ENCODE measurements at places on chromosomes 5 and 9.
A peak's percentile ranks its signal among the peaks of the same experiment; 100 is the strongest.

DNA sequence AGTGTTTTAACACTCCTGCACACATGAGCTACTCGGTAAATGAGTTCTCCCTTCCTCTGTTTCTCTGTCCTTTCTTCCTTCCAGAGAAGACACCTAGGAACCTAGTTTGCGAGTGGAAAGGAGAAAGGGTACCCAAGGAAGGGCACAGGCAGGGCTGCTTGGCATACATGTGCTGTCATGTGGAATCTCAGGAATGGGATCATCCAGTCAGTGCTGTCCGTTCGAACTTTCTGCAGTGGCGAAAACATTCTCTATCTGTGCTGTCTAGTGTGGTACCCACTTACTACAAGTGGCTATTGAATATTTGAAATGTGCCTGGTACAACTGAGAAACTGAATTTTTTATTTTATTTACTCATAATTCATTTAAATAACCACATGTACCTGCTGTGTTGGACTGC is 28.0 kb downstream of the NLN start:
- DNase-seq, result no peak

DNA sequence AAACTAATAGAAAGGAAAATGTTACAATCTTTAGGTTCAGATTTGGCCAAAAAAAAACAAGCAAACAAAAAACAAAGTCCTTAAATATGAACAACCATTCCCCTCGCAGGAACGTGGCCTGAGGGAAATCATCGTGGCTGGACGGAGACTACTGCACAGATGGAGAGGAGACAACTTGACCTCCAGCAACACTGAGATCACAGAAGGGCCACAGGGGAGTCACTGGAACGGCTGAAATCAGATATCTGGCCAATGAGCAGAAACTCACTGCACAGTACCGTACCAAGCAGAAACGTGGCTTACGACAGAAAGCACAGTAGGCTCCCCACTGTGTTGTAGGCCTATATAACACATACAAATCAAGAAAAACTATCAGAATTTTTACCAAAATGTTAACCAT is 27.7 kb downstream of the CAMSAP1 start:
- DNase-seq, result peak; percentile 8

DNA sequence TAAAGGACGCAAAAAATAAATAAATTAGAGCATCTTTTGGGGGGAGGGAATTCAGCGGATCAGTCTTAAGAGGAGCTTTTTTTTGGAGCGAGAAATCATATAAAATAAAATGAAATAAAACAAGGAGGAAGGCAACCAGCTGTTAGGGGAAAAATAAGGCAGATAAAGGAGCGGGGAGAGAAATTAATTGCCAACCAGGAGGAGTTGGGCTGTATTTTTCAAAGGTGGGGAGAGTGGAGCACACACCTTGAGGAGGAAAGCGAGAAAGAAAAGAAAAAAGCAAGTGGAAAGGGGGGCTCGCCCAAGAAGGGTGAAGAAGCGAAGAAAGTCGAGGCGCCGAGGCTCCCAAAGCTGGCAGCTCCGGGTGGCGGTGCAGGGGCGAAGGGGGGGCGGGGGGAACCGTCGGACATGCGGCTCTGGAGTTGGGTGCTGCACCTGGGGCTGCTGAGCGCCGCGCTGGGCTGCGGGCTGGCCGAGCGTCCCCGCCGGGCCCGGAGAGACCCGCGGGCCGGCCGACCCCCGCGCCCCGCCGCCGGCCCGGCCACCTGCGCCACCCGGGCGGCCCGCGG is at the start of gene PAPPA:
Gene PAPPA, plus strand, starts transcription at position 27 of the 569 bp plus-strand sequence. Its CDS starts 382 bp downstream, at position 409.
- no peak for DNase-seq

DNA sequence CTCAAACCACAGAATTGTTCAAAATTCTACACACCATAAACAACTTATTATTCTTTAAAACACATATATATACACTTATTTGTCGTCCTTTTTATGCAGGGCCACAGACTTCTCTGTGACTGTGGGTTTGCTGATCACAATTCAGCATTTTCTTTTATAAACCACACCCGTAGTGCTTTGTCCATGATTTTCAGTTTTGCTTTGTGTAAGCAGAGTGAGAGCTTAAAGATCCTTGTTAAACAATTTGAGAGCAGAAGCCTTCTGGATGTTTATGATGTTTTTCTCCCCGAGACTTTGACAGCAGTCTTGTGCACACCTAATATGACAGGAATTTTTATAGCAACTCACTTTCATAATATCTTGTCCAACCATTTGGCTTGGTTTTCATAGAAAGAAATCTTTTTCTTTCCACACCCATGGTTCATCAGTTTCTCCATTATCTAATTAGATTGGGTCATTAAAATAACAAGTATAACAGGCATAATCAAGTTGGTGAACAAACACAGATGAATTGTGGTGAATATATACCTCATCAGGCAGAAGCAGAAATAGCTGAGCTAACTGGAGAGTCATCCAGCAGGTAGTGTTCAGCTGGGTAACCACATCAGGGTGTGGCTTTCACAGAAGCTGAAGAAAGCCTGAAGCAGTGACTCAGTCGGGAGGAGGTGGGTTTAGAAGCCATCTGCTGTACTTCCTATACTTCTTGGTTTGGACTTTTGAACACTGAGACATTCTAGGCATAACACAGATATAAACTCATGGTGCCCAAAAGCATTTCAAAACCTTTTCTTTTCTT is 232.8 kb downstream of the DOCK8 start:
- peak; percentile 63 for DNase-seq

- no peak for DNase-seq
Measured at GRCh38 chr5:163535290-163535689, 29.9 kb downstream of the MAT2B start.

DNA sequence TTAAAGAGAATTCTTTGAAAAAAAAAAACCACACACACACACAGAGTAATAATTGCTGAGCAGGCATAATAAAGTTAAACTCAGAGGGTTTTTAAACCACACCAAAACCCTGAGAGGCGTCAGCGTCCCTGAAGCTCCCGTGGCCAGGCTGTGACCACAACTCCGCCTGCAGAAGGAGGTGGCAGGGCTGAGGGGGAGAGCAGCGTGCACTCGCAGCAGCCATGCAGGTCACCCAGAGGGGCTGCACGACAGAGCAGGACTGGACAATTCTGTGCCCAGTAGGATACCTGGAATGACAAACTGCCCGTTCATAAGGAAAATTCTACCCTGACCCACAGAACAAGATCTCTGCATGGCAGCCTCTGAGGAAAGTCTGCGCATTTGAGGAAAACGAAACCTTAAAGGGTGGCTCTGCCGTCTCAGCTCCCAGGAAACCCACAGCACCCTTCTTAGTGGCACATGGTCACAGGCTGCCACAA is 44.0 kb downstream of the ROR2 start:
- no peak for DNase-seq

- no peak for DNase-seq
Measured at GRCh38 chr9:18456624-18457237, 17.2 kb upstream of the ADAMTSL1 start.

DNA sequence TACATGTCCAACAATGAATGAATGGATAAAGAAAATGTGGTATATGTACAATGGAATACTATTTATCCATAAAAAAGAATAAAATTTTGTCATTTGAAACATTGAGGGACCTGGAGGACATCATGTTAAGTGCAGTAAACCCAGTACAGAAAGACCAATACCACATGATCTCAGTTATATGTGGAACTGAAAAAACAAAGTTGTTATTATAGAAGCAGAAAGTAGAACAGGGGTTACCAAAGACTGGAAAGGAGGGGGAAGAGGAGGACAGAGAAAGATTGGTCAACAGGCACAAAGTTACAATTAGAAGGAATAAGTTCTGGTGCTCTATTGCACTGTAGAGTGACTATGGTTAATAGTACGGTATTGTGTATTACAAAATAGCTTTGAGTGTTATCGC is 233.8 kb downstream of the SEMA6A start:
- no peak for DNase-seq

DNA sequence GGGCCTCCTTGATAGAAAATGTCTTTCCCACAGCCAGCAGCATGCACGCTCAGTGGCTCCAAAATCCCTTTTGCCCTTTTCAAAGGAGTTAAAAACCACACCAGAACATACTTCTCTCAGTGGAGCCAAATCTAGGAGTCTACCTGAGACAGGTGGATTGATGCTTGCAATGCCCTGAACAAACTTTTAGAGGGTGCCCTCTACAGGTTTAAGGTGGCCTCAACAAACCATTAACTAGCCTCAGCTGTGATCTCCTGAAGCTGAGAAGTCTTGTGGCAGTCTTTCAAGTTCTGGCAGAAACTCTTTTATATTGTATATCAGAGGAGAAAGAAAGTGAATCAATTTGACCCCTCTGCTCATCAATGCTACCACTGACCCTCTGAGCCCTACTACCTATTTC is 125.4 kb downstream of the MED27 start:
- no peak for DNase-seq

DNA sequence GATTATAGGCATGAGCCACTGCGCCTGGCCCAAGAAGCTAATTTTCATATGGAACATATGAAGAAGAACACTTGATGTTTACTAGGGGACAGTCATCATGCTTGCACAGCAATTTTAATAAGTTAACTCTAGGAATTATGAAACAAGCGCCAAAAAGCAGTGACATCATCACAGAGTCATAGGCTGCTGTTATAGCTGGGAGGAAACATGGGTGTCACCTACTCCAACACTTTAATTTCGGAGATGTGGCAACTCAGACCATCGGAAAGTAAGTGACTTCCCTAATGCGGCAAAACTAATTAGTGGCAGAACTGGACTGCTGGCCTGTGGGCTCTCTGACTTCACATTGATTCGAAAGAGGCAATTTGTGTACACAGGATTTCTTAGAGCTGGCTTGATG is 38.1 kb upstream of the EQTN start:
- DNase-seq, result no peak

- no peak for DNase-seq
Measured at GRCh38 chr5:38622723-38623129, 66.3 kb upstream of the LIFR start.

- DNase-seq, result peak; percentile 50
Measured at GRCh38 chr5:89397096-89397495, 514.1 kb upstream of the MEF2C start.

- peak; percentile 25 for DNase-seq
Measured at GRCh38 chr9:6545017-6545691, 100.4 kb downstream of the GLDC start.

GRCh38 chr5:137563646-137564397 is 64.7 kb upstream of the SPOCK1 start:
- DNase-seq, result peak; percentile 97

GRCh38 chr9:80651044-80651443 is 1038.3 kb downstream of the TLE1 start:
- peak; percentile 65 for DNase-seq

GRCh38 chr9:126704892-126705766 is 91.4 kb downstream of the LMX1B start:
- DNase-seq, result peak; percentile 54

DNA sequence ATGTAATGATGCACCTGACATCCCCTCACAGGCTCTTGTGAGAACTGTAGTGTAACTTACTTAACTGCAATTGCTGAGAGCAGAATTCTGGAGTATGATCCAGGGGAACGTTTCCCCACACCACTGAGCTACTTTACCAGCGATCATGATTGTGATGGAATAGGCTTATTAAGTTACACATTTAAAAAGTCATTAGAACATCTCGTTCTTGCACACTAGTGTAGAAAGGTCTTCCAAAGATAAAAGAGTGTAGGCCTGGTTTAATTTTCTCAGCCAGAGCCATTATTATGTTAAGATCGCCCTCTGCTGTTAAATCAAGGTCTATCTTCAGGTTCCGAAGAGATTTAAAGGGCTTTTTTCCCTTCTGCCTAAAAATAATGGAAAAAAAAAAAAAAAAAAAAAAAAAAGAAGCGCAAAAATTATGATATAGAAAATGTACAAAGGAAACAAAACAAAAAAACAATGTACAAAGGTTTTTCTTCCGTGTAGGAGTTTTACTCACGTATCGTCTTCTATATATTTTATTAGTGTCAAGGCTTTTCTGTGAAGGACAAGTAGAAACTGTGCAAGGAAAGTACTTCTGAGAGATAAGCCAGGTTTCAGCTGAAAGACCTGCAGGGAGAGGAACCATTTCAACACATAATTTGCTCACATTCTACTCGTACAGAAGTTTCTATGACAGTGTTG is 18.6 kb upstream of the MOB3B start:
- DNase-seq, result peak; percentile 60

DNA sequence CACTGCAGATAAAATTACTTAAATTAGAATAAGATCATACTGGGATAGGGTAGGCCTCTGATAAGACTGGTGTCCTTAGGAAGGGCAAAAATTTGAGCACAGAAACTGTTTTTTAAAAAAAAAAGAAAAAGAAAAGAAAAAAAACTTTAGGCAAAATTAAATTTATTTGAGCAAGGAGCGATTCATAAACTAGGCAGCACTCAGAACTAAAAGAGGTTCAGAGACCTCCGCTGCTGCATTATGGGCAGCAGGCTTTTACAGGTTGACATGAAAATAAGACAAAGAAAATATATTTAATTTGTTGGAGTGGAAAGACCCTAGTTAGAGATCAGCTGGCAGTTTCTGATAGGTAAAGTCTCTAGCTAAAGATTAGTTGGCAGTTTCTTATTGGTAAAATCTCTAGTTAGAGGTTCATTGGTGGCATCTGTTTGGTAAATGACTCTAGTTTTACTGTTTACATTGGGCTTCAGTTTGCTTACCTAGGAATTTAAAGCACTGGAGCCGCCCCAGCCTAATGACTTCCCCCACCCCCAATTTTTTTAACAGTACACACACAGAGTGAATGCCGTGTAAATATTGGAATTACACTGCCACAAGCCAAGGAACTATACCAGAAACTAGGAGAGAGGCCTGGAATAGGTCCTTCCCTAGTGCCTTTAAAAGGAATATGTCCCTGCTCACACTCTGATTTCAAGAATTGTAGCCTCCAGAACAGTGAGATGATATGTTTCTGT is 4.5 kb upstream of the PLPP6 start:
- DNase-seq, result no peak

- DNase-seq, result no peak
Measured at GRCh38 chr5:141761-142160, 49.5 kb upstream of the LRRC14B start.

DNA sequence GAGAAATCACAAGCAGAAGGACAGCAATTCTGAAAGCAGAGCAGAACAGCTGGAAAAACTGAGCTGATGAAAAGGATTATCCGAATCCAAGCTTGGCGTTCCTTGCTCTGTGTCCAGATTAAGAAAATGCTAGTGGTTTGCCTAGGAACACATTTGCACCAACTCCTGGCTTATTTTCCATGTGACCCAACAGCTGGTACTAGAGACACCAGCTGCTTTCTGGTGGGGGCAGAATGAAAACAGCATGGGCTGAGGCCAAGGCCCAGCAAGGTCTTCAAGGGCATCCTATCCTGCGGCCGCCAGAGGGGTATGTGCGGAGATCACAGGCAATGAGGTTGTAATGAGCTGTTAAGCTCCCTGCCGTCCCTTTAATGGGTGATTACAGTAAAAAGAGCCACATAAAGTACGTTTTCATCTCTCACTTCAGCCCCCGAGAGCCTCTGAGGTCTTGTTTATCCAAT is 131.5 kb downstream of the DOCK8 start:
- DNase-seq, result no peak

GRCh38 chr9:4939118-4939561 is 45.9 kb upstream of the JAK2 start:
- no peak for DNase-seq

DNA sequence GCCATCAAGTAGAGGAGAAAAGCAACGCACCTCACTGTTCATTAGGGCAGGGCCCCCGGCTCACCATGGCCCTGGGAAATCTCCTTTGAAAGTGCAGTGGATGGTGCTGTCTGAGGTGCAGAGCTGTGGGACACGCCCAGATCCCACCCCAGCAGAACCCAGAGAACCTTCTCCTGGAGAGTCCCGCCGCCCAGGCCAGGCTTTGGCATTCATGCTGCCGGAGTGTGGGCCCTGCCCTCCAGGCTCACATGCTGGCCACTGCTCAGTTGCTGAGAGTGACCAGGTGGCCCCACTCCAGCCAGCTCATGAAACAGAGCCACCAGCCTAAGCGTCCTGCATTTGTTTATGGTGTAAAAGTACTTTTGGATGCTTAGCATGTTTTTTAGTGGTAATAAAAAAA is 23.8 kb upstream of the LRRC14B start:
- DNase-seq, result no peak
